Stimulated activated CD8-positive, alpha-beta memory T cell treated with anti-CD3 and anti-CD28 coated beads, Interleukin-15, amount 100 ng/mL, for 4 hours (primary cell): ENCODE measurements at places on chromosomes 2 and 18.

- DNase-seq = no peak
These were observed 58.8 kb upstream of the DYNAP start for GRCh38 chr18:54532222-54532621.

DNA sequence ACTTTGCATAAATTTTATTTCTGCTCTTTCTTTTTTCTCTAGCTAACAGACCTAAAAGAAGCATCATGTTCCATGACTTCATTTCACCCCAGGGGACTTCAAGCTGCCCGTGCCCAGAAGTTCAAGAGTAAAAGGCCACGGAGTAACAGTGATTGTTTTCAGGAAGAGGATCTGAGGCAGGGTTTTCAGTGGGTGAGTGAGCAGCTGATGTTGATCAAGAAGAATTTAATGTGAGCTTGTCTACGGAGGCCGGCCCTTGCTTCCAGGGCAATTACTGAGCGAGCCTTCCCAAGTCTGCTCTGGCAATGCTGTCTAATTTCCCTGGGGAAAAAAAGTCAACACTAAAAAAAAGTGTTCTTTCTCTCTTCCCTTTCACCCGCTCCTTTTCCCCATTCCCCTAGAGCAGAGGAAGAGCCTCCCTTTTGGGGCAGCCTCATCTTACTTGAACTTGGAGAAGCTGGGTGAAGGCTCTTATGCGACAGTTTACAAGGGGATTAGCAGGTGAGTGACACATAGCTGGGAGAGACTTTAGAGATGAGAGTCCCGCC is 1.2 kb downstream of the CDK15 start:
- DNase-seq = no peak

DNA sequence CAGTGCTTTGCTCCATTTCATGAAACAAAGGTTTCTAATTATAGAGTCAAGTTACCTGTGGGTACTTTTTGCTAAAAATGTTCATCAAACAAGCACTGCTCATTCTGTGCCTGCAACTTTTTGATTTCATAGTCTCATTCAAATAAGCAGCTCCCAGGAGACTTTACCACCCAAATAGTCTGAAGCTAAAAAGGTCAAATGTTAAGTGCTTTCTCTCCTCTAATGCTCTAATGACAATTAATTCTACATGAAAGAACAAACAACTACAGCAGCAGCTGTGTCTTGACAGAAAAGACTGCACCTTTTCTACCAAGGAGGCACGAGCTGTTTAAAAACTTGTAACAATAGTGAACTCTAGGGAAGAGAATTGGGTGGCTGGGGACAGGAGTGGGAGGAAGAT is 65.3 kb downstream of the CCDC93 start:
- DNase-seq = no peak

DNA sequence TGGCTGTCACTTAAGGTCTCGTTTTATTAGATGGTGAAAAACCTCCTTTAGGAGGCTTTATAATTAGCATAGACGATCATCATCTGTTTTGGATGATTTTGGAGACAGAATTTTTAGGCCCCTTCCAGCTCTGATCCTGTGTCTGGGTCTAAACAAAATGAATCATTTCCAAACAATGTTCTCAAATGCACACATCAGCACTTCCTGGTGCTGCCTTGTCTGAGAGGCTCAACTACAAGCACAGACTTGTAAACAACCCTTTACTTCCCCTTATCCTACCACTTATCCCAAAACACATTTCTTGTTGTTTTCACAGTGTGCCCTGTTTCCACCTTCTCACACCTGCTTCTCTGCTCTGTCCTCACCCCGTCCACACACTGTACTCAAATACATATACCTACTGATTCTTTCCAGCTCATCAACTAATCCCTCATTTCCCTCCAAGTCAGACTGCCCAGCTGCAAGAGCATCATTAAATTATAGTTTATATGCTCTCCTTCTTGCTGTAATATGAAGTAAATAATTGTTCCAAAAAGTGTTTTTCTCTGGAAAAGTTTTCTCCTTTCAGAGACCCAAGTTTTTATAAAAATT is 71.2 kb upstream of the COL3A1 start:
- DNase-seq = no peak

GRCh38 chr2:136497709-136498108 is 267.6 kb upstream of the THSD7B start:
- DNase-seq = no peak

- DNase-seq = no peak
These were observed 132.3 kb downstream of the RTP5 start for GRCh38 chr2:242001853-242002252.

DNA sequence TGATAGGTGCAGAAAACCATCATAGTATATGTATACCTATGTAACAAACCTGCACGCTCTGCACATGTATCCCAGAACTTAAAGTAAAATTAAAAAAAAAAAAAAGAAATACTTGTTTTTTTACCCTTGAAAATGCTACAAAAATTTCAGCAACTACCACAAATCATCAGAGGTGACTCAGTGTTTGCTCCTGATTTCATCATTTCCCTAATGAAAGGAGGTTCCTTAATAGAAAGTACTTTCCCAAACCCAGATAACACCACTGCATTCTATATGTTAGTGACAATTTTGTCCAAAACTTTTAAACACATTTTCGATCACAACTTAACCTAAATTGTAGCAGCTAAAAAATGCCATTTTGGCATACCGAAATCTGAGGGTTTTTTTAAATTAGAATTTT is 163.3 kb downstream of the SLC39A10 start:
- no peak for DNase-seq

DNA sequence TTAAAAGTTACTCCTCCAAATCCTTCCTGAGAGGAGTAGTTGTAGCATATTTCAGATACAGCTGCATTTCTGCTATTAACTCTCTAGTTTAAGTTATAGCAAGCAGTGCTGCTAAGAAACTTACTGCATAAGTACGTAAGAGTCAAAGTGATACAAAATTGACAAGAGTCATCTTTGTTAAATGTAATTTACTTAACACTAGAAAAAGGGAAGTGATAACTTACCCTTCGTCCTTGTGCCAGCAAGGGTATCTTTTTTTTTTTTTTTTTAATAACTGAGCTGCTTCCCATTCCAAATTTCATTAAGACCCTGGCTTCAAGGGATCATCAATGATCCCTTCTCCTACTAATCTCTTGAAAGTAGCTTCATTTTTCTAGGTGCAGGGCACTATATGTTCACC is 493.0 kb downstream of the PLCL1 start:
- no peak for DNase-seq

GRCh38 chr2:12352889-12353288 is 363.8 kb upstream of the TRIB2 start:
- DNase-seq = no peak

GRCh38 chr2:20571644-20572215 is 79.2 kb downstream of the HS1BP3 start:
- no peak for DNase-seq

DNA sequence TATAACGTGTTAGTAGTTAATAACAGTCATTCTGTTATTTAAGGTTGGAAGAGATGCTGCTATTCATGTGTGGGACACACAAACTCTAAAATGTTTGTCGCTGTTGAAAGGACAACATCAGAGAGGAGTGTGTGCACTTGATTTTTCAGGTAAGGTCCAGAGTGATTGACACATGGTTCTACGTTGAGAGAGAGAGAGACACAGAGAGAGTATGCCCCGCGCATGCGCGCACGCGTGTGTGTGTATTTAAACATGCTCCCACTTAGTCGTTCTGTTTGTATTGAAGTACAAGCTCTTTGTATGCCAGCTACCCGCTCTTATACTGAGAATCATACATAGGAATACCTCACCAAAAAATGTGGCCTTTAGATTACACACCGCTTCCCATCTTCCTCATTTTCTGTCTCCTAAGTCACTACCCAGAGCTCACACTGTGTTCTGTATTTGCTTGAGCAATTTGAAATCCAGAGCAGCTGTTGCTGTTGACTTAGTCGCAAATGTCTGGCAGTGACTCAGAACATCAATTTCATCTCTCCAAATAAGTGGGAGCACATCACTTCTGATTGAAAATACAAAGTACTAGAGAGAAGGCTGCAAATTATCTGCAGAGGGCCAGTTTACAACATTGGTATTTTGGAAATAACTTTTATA is 148.1 kb downstream of the EML6 start:
- DNase-seq = no peak

DNA sequence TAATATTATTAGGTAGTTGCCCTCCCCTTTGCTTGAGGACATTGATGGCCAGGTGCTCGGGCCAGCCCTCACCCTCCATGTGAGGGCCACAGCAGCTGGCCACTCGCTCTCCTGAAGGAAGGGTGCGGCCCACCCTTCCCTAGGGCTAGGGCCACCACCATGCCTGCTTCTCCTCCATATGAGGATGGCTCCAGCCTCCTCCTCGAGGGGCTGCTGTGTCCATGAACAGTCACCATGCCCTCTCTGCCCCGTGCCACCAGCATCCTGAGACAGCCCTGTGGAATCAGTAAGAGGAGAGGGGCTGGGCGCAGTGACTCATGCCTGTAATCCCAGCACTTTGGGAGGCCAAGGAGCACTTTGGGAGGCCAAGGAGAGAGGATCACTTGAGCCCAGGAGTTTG is 2.4 kb downstream of the GPR17 start:
- DNase-seq = no peak

DNA sequence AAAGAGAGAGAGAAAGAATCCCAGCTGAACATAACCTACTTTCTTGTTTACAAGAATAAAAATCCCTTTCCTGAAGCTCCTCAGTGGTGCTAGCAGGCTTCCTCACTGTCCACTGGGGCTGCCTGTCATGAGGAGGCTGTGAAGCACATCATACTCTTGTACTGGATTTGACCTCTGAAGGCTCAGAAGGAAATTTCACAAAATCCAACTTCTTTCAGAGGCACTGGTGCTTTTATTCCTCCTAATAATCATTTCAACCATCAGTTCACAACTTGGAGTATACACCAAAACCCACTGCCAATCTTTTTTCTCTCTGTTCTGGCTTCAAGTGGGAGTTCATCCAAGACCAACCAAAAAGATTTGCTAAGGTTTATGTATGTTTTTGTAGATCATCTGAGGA is 48.5 kb downstream of the TMX3 start:
- no peak for DNase-seq

DNA sequence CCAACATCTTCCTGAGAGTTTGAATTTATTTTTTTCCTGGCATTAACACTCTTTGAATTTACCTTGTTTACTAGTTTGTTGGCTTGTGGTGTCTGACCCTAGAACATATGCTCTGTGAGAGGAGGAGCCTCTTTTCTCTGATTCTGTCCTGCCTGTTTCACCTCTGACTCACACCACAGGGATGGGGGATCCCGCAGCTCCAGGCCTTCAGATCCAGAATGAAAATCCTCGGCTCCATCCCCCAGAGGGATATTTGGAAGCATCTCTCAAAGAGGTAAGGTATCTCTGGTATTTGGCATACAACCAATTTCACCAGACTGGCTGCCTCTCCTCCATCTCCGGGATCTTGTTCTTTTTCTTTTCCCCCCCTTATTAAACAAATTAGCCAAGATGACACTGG is 104.7 kb downstream of the GPR39 start:
- no peak for DNase-seq

GRCh38 chr2:104545055-104545454 is 308.9 kb upstream of the POU3F3 start:
- no peak for DNase-seq

GRCh38 chr2:75896779-75897366 is 186.2 kb upstream of the GCFC2 start:
- no peak for DNase-seq
